ENCODE measurements at places on chromosomes 6 and 20. TPM values are rescaled to one million over a fixed set of nuclear protein-coding genes. Genes with fewer than 3 reads are reported as not detected.

- no peak for DNase-seq
Measured at GRCh38 chr6:8860671-8861070, 425.3 kb upstream of the SLC35B3 start.

DNA sequence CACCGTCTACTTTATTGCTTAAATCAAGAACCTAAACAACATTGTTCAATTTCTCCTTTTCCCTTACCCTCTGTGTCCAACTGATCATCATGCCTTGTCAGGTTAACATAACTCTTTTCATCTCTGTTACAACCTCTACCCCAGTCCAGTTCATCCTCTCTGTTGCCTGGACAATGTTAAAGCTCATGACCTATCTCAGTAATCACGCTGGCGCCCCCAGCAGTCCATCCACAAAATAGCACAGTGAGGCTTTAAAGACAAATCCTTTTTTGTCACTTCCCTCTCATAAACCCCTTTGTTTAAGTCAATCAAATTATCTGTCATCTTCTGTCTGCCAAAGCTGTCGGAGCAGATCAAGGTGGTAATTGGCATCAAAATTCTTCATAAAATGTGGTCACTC is 140.1 kb downstream of the QKI start:
- DNase-seq, result peak; percentile 34

- DNase-seq, result no peak
Measured at GRCh38 chr20:50992336-50992732, 30.6 kb downstream of the KCNG1 start.

The MYH7B gene
- not detected for total RNA-seq

DNA sequence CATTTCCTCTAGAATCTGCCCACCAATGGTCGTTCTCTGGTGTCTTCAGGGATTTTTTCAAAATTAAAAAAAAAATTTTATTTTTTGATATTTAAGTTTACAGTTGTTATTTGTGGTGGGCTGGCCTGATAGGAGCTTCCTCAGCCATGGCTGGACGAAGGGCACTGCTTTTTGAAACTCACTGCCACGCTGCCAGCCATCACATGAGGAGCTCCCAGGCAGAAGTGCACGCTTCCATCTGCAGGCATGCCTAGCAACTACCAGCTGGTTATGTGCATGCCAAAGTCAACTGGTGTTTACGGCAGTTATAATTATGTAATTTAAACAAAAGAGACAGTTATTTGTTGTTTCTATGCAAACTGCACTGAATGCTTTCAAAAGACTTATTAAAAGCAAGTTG is 105.1 kb downstream of the IRF4 start:
- DNase-seq, result no peak

DNA sequence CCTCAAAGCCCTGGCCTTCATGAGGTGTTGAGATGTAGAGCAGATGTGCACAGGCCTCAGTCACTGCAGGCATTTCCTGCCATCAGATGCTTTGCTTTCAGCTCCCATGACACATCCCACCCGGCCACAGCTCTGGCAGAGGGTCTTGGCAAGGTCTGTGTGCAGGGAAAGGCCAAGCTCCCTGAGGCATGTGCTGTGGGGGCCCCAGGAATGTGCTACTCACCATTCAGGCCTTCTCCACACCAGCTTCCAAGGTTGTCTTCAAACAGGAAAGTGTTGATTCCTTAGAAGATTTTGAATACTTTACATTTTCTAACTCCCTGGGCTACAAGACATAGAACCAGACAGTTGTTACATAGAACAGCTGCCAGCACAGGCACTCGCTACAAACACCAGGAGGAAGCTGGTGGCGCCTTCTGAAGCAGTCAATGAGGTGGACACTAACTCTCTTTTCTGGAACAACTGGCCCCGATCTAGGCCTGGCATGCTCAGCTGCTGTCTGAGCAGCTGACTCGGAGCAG is 27.8 kb downstream of the CASS4 start:
- DNase-seq, result peak; percentile 100
